ENCODE measurements at places on chromosomes 4 and X.

DNA sequence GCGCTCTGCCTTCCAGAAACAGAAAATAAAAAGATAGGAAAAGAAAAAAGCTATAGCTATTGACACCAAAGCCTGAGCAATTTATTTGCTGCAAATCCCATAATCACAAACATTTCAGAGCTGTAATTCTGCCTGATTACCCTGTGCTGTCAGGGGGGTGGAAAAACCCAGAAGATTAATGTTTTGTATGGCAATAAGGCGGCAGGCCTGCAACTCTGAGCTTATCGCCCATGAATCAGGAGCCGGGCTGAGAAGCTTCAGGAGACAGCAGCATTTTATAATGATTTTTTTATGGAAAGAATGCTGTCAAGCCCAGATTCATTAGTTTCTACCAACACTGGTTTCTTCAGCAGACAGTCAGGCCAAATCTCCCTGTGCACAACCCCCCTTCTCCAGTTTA lies 82.6 kb upstream of the TMEM164 start:
- DNase-seq, result no peak

DNA sequence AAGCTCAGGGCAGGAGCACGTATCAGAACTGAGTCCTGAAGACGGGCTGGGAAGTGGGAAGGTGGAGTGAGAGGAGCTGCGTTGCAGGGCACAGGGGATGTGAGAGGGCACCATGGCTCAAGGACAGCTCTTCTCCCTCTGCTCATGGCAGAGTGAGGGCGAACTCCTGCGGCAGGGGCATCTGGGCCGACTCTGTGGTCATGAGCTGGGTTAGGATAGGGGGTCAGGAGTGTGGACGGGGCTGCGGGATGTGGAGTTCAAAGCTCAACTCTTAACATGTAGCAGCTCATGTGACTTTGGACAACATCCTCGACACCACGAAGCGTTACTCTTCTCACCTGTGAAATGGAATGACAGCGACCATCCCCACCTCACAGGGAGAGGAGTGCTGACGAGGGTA lies 19.4 kb upstream of the SORCS2 start:
- no peak for DNase-seq

GRCh38 chrX:101417981-101418841 lies 10.2 kb downstream of the HNRNPH2 start:
- DNase-seq, result no peak

- no peak for DNase-seq
These were observed 30.0 kb upstream of the GTPBP6 start for GRCh38 chrX:348461-349117.

DNA sequence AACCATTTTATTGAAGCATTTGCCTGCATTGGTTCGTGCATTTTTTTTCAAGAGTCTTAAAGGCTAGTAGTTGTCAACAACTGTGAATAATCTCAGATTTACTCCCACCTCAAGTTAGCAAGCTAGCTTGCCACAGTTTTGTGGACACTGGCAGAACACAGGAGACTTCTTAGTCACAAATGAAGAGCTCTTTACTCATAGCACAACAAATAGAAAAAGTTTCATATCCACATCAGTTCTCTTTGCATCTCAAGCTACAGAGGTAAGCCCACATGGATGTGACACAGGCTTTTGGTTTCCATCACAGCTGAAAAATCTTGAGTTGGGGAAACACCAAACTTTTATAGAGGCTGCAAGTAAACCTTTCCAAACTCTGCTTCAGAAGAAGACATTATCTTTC lies 2315.7 kb upstream of the TENM3 start:
- DNase-seq, result no peak

- DNase-seq, result peak; percentile 93
These were observed 6.0 kb downstream of the SMAD1 start for GRCh38 chr4:145487631-145488030.

GRCh38 chrX:118496763-118497079 lies 1.1 kb downstream of the DOCK11 start:
- DNase-seq, result no peak

GRCh38 chrX:39137363-39137954 lies 336.2 kb downstream of the MID1IP1 start:
- no peak for DNase-seq

DNA sequence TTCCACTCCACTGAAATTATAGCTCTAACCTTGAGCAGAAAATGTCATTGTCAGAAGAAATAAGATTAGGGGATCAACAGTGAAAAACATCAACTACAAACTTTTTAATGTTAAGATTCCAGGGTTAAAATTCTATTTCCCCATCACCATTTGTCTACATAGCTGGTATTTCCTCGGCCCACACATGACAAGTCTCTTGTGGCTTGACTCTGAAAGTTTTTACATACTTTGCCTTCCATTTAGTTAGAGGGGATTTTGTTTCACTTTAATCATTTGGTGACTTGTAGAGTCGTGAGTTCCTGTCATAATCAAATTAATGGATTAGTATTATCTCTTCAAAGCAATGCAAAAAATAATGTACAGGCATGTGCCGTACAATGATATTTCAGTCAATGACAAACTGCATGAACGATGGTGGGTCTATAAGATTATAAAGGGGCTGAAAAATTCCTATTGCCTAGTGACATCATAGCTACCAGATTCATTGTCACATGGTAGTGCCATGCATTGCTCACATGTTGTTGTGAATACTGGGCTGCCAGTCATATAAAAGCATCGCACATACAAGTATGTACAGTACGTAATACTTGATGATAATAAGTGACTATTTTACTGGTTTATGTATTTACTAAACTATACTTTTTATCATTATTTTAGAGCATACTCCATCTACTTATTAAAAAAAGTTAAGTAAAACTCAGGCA lies 72.0 kb downstream of the ING2 start:
- no peak for DNase-seq

- no peak for DNase-seq
These were observed 102.6 kb downstream of the DHRSX start for GRCh38 chrX:2398064-2398656.

GRCh38 chrX:131874300-131874699 lies 148.8 kb upstream of the STK26 start:
- DNase-seq, result no peak

DNA sequence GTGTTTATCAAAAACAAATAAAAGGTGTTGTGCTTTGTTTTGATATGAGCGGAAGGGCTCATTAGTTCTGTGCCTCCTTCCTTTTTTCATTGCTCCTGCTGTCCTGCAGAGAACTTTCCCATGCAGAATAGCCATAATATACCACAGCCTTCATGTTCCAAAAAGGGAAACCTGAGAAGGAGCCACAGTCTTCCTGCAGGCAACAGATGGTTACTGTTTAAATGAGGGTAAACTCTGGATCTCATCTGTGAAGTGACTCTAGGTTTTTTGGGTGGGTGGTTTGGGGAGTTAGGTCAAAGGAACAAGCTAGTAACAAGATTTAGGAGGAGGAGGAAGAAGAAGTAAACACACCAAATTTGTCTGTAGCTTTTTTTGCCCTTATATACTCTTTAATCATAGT lies 131.8 kb downstream of the BMPR1B start:
- DNase-seq, result no peak

- DNase-seq, result no peak
These were observed 91.4 kb downstream of the MAOA start for GRCh38 chrX:43747476-43747875.

DNA sequence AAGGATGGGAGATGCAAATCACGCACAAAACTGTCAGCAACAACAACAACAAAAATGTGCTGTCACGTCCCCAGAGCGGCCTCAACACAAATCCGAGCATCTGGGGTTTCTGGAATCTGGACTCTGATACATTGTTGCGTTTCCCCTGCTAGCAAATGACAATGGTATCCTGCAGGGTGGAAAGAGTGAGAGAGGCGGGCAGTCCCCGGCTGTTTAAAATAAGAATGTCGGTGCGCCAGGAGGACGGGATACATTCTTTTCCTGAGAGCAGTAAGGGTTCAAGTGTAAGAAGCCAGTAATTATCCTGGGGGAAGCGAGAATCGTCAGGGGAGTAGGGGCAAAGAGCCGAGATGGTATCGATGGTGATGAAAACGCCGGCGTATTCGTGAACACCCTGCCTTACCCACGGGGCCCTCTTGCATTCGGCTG lies 310.2 kb downstream of the ASMT start:
- no peak for DNase-seq

- no peak for DNase-seq
These were observed 2407.1 kb downstream of the ARAP2 start for GRCh38 chr4:33837043-33837838.

GRCh38 chr4:15291122-15291521 lies 136.7 kb upstream of the C1QTNF7 start:
- no peak for DNase-seq

- DNase-seq, result no peak
These were observed 86.3 kb downstream of the CEP44 start for GRCh38 chr4:174369985-174370384.

- DNase-seq, result no peak
These were observed 280.9 kb upstream of the TENM3 start for GRCh38 chr4:181962321-181962720.

- DNase-seq, result no peak
These were observed 3.5 kb downstream of the PKD2 start for GRCh38 chr4:88010966-88011365.

DNA sequence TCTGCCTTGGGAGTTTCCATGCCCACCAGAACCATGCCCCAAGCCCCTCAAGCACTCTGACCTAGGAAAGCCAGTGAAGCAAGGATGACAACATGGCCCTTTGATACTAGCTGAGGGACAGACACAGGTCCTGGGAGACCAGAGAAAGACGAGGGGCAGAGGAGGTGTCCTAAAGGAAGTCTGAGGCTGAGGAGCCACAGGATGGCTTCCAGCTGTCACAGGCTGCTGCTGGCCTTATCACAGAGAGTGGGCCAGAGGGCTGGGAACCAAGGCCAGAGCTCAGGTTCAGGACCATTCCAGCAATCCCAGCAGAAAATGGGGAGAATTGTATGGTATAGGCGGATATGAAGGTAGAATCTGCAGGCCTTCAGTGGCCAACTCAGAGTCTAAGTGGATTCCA lies 31.7 kb upstream of the MSANTD1 start:
- no peak for DNase-seq

DNA sequence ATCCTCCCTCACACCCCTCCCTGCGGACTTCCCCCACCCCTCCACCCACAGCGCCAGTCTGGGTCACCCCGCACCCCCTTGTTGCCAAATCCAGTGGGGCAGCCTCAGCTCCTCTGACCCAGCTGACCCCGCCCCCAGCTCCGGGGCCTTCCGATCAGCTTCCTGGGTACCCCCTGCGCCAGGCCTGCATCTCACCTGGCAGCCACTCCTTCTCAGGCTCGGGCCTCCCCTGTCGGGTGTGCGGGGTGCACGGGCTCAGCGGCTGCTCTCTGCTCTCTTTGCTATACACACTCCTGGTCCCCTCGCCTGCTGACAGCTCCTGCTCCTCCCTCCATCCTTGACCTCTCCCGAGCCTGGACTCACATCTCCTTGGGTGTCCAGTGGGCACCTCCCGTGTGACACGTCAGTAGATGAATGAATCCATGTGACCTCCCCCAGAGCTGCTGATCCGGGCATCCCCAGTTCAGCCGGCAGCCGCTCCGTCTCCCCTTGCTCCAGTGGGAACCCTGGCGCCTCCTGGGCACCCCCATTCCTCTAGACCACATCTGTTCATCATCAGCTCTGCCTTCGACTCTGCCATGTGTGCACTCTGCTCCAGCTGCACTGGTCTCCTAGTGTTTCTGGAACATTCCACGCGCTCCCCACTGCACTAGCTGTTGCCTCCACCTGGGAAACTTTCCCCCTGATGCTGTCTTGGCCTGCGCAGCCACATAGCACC lies 9.9 kb downstream of the CFAP99 start:
- no peak for DNase-seq

GRCh38 chrX:15107367-15107988 lies 162.4 kb downstream of the ASB9 start:
- DNase-seq, result no peak

GRCh38 chr4:168674866-168675265 lies 178.0 kb downstream of the PALLD start:
- no peak for DNase-seq

DNA sequence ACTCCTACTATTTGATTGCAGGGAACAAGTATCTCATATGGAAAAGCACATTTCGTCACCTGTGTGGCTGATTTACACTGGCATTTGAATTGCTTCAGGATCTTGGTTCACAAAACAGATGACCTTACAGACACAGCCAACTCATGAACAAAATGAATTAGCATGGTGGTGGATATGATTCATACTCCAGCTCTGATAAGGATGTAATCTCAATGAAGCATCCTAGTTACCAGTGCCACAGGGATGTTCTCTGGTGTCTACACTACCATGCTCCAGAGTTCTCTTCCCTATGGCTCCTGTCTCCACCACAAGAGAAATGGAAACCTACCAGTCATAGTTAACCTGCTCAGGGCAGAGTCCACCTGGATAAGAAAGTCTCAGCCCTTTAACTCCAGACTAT lies 40.7 kb downstream of the TEC start:
- DNase-seq, result no peak

DNA sequence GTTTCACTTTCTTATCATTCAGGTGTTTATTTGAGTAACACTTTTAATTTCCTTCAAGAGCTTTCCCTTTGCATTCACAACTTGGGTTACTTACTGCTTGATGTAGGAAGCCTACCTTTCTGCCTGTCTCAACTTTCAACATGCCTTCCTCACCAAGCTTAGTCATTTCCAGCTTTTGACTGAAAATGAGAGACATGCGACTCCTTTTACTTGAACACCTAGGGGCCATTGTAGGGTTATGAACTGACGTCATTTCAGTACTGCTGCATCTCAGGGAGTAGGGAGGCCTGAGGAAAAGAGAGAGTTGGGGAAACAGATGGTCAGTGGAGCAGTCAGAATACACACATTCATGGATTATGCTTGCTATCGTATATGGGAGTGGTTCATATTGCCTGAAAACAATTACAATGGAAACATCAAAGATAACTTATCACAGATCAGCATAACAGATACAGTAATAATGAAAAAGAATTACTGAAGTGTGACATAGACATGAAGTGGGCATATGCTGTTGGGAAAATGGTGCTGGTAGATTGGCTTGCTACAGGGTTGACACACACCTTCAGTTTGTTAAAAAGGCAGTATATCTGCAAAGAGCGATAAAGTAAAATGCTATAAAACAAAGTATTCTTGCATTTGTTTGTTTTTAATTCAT lies 25.7 kb downstream of the USP53 start:
- peak; percentile 9 for DNase-seq

DNA sequence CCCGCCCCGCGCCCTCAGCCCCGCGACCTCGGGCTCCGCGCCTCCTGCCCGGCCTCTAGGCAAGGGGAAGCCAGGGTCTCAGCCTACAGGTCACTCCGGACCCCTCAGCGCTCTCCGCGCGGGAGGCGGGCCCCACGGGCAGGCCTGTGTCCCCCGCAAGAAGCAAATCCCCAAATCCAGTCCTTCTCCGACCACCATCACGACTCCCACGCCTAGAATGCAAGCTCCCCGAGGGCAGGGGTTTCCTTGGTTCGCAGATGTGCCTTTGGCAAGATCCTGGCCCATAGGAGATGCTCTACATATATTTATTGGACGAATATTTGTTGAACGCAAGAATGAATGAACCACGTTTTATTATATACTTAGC lies 260 bp upstream of the CCDC149 start:
- no peak for DNase-seq

GRCh38 chr4:55758066-55758465 lies 61.5 kb upstream of the EXOC1L start:
- no peak for DNase-seq

Measured in MM.1S (cell line).